ENCODE measurements at places on chromosomes 6 and 20. TPM values are rescaled to one million over a fixed set of nuclear protein-coding genes. Genes with fewer than 3 reads are reported as not detected.

DNA sequence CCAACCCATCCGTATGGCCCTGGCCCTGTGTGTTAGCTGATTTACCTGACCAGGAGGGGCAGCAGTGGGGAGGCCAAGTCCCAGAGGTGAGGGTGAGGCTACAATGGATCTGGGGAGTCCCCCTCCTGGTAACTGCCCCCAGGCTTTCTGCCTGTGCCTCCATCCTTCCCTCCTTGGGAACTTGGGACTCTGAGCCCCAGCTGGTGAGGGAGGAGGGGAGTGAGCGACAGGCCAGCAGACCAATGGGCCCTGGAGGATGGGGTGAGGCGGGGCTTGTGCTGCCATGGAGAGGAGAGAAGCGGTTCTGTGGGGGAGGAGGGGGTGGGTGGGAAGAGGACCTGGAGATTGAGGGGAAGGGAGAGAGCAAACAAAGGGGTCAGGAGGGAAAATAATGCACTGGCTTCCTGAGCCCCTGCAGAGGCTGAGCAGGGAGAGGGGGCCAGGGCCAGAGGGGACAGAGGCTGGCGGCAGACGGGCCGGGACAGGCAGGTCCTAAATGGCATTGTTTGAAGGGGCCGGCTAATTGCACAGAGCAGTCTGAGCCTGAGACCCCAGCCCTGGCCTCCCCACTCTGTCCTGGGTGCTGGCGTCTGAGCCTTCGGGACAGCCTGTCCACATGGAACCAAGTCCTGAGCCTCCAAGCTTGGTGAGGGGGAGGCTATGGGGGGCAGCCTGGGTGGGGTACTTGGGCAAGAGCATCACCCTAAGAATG, 17.5 kb downstream of the DNMT3B start:
- DNase-seq, result no peak
- no peak overlapping the region for H3K27ac ChIP-seq
- H3K4me3 ChIP-seq, result no peak overlapping the region
- no peaks in the 10 kb centered on the region for H3K36me3 ChIP-seq

DNA sequence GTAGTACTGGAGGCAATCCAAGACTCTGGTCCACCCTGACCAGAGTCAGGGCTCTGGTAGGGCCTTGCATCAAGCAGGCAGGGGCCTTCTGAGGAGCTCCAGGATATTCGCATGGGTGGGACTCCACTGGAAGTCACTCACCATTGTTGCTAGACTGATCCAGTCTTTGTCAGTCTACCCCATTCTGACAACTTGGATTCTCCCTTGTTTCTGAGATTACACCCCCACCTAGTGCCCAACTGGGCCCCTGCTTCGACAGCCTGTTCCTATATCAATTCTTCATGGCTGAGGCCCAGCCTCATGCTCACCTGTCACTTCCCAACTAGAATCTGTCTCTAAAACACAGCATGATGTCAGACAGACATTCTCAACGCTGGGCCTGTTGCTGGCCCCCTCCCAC, 5.2 kb downstream of the SLC35D3 start:
- H3K36me3 ChIP-seq, result no peaks in the 10 kb centered on the region
- no peak overlapping the region for H3K4me3 ChIP-seq
- H3K27me3 ChIP-seq, result peaks cover 57% of the 10 kb centered on the region
- no peak overlapping the region for H3K27ac ChIP-seq
- H3K4me1 ChIP-seq, result peaks cover 2% of the 10 kb centered on the region

DNA sequence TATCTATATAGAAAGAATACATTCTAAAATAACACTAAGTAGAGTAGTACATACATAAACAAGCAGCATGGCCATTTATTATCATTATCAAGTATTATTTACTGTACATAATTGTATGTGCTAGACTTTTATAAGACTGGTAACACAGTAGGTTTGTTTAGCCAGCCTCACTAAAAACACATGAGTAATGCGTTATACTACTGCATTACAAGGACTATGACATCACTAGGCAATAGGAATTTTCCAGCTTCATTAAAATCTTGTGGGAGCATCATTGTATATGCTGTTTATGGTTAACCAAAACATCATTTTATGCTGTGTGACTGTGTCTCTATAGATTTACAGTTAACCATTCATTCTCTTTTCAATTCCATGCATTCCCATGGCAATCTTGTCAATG, 131.7 kb upstream of the HDGFL1 start:
- no peaks in the 10 kb centered on the region for H3K4me1 ChIP-seq
- no peaks in the 10 kb centered on the region for H3K27me3 ChIP-seq
- H3K36me3 ChIP-seq, result no peaks in the 10 kb centered on the region

- H3K4me1 ChIP-seq, result no peaks in the 10 kb centered on the region
- DNase-seq, result no peak
- no peak overlapping the region for H3K27ac ChIP-seq
- H3K36me3 ChIP-seq, result no peaks in the 10 kb centered on the region
- H3K4me3 ChIP-seq, result no peak overlapping the region
- no peaks in the 10 kb centered on the region for H3K27me3 ChIP-seq
Observed at GRCh38 chr20:2006452-2007361, 12.8 kb upstream of the PDYN start.

DNA sequence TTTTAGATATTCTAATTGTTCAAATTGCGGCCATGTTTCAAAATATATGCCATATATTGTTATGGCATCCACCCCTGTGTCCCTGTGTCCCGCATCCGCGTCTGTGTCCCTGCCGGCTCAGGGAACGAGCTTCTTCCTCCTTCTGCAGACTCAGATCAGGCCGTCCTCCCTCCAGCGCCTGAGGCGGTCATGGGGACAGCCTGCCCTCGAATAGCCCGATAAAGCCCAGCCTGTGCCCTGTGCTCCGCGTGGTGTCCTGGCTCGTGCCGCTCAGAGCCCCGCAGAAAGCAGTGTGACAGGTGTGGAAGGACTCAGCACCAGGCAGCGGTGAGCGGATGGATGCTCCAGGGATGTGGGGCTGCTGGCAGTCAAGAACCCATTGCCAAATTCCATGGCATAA, 663.4 kb upstream of the DEFB115 start:
- no peaks in the 10 kb centered on the region for H3K4me1 ChIP-seq
- peaks cover 2% of the 10 kb centered on the region for H3K27me3 ChIP-seq
- H3K27ac ChIP-seq, result no peak overlapping the region
- DNase-seq, result no peak
- no peaks in the 10 kb centered on the region for H3K36me3 ChIP-seq
- H3K4me3 ChIP-seq, result no peak overlapping the region

DNA sequence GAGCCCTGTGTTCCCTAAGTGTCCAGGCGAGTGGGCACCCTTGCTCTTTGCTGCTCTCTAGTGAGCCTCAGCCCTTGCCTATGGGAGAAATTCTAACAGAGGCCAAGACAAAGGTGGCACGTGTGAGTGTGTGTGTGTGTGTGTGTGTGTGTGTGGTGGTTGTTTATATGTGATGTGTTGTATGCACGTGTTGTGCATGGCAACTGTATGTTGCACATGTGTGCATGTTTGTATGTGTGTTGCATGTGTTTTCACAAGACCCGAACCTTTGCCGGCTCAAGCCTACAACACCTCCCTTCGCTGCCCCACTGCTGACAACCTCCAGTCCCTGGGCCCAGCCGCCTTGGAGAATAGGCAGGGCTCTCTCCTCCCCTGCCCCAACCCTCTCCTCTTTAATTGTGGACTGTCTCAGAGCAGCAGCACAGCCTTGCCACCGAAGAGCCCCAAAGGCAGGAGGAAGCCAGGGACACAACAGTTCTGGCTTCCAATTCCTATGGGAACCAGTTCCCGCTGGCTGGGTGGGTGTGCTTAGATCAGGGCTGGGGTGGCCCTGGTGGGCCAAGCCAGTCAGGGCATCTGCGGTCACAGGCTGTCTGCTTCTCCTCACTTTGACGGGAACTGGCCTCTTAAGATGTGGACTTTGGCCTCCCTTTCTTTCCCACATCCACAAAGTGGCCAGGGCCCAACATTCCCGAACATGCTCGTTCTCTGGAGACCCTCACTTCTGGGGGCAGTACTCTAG, 2.7 kb downstream of the KCNK16 start:
- H3K27me3 ChIP-seq, result peaks cover 25% of the 10 kb centered on the region
- no peaks in the 10 kb centered on the region for H3K4me1 ChIP-seq
- no peak overlapping the region for H3K27ac ChIP-seq
- H3K36me3 ChIP-seq, result no peaks in the 10 kb centered on the region
- no peak for DNase-seq

DNA sequence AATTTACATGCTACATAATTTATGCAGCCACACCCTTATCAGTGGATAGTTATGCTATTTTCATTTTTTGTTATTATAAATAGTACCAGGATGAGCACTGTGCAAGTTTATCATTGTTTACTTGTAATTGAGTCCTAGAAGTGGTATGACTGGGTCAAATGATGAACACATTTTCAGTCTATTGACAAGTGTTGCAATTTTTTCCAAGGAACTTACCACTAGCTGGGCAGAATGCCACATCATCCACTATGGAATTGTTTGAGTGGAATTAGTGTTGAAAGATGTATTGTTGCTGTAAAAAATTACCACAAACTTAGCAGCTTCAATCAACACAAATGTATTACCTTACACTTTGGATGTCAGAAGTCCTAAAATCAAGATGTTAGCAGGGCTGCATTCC, 38.1 kb upstream of the OPN5 start:
- no peak overlapping the region for H3K27ac ChIP-seq
- H3K27me3 ChIP-seq, result no peaks in the 10 kb centered on the region
- H3K4me1 ChIP-seq, result peaks cover 4% of the 10 kb centered on the region

GRCh38 chr6:25250878-25251277, 28.3 kb upstream of the CARMIL1 start:
- H3K4me1 ChIP-seq, result peaks cover 3% of the 10 kb centered on the region
- no peak overlapping the region for H3K4me3 ChIP-seq
- H3K27ac ChIP-seq, result no peak overlapping the region
- H3K27me3 ChIP-seq, result peaks cover 3% of the 10 kb centered on the region
- no peaks in the 10 kb centered on the region for H3K36me3 ChIP-seq

DNA sequence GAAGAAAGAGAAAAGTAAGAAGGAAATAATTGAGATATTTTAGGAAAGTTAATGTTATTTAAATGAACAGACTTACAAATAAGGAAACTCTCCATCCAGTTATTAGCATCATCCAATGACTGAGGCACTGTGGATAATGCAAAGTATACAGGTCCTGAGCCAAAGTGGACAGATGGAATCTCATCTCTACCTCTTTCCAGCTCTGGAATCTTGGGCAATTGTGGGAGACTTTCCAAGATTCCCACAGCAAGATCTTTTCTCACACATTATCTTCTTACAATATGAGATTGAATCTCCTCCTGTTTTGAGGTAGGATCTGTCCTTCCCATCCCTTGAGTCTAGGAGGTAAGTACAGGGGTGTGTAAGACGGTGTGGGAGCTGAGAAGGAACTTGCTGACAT, 28.9 kb downstream of the HTR1E start:
- H3K36me3 ChIP-seq, result no peaks in the 10 kb centered on the region
- no peaks in the 10 kb centered on the region for H3K4me1 ChIP-seq
- no peak for DNase-seq
- H3K27ac ChIP-seq, result no peak overlapping the region
- H3K4me3 ChIP-seq, result no peak overlapping the region
- peaks cover 2% of the 10 kb centered on the region for H3K27me3 ChIP-seq

DNA sequence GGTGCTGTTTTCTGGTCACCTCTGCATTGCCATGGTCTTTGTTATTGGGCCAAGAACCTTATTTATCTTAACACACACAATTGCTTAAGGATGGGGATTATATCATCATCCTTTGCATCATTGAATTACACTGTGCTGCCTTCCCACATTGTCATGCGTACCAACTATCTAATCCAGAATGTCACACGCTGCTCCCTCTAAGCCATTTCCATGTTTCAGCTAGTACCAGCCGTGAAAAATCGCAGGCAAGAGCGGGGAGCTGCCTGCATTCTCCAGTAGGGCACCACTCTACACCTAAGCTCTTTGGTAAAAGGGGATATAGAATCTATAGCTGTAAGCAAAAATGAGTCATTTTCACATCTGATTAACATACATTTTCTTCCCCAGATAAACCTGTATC, 277.0 kb downstream of the PRL start:
- H3K27me3 ChIP-seq, result peaks cover 2% of the 10 kb centered on the region
- no peak overlapping the region for H3K27ac ChIP-seq
- no peak overlapping the region for H3K4me3 ChIP-seq
- H3K4me1 ChIP-seq, result no peaks in the 10 kb centered on the region

GRCh38 chr20:49519777-49520359, 37.4 kb upstream of the KCNB1 start:
- H3K4me3 ChIP-seq, result no peak overlapping the region
- no peak for DNase-seq
- no peaks in the 10 kb centered on the region for H3K36me3 ChIP-seq
- H3K4me1 ChIP-seq, result no peaks in the 10 kb centered on the region
- no peak overlapping the region for H3K27ac ChIP-seq

DNA sequence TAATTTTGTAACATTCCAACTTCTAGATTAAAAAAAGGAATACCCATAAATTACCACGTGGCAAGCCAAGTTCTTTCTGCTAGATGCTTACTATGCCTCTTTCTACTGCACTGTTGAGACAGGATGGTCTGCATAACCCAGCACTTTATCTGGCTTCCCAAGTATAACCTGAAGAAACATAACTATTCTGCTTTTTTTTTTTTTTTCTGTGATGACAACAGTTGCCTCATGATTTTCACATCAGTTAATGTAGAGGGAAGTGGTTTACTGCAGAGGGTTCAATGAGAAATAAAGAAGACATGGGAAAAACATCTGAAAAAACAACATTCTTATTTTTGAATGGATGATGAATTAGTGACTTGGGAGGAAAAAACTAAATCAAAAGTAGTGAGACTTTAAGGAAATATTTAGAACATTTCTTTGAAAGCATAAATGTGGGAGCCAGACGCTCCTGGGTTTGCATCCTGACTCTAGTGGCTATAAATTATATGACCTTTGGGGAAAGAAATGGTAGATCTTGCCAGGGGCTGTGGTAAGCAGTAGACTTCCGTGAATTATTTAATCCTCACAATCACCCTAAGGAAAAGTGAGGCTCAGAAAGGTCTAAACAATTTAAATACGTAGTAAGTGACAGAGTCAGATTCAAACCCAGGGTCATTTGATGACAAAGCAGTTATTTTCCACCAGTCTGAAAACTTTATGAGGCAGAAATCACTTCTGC, 230.7 kb downstream of the PHACTR1 start:
- H3K4me1 ChIP-seq, result peaks cover 8% of the 10 kb centered on the region
- no peak for DNase-seq
- H3K27me3 ChIP-seq, result peaks cover 12% of the 10 kb centered on the region

GRCh38 chr6:133817460-133818047, 71.4 kb upstream of the TCF21 start:
- H3K4me3 ChIP-seq, result no peak overlapping the region
- peak; percentile 49 for DNase-seq
- no peaks in the 10 kb centered on the region for H3K4me1 ChIP-seq
- no peak overlapping the region for H3K27ac ChIP-seq
- peaks cover 10% of the 10 kb centered on the region for H3K27me3 ChIP-seq
- no peaks in the 10 kb centered on the region for H3K36me3 ChIP-seq

DNA sequence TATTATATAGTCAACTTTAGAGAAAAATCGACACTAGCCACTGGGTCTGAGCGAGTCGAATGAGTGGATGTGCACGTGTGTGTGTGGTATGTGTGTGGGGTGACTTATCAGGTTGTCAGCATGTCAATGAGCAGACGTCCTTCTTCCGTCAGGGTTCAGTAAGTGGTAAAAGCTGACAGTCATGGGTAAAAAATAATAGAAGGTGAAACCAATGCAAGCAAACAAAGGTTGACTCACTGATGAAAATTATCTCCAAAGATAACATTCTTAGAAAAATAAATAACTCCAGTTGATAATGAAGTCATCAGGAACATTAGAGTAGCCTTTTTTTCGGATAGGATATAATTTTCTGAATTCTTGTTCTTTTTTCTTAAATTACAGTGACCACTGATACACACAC, 243.8 kb upstream of the FOXQ1 start:
- no peaks in the 10 kb centered on the region for H3K36me3 ChIP-seq
- DNase-seq, result no peak
- no peaks in the 10 kb centered on the region for H3K4me1 ChIP-seq
- H3K27me3 ChIP-seq, result peaks cover 8% of the 10 kb centered on the region
- no peak overlapping the region for H3K27ac ChIP-seq
- no peak overlapping the region for H3K4me3 ChIP-seq

The PROKR2 gene
- total RNA-seq, result not detected

The HEY2 gene
- 0.11 TPM for total RNA-seq

The CTAGE9 gene
- total RNA-seq, result not detected

All from activated naive CD8-positive, alpha-beta T cell treated with anti-CD3 and anti-CD28 coated beads, Interleukin-2, amount 10 ng/mL, durations not matched to agents 7 days and 5 days (primary cell).